DMS153 (cell line): ENCODE measurements at places on chromosomes 12 and 14.

DNA sequence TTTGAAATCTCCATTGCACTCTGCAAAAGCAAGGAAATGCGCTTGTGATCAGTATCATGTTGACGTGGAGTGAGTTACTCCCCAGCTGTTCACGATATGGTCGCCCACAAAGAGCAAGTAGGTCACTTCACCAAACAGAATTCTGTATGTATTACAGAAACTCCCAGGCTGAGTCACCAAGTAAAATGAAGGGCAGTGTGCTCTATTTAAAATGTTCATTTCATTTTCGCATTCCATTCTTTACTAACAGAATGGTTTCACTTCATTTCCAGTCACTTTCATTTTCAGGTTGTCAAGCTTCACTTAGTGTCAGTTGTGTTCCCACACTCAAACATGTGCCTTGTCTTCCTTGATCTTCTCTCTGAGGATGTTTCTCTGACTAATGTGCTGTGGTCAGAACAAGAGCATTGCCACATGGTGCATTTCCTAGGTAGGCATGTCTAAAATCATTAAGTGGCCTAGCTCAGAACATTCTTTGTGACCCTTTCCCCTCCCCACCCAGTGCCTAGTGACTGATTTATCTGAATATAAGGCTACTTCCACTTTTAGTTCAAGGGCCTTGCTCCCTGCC, 391.2 kb downstream of the RAD51B start:
- DNase-seq, result no peak

DNA sequence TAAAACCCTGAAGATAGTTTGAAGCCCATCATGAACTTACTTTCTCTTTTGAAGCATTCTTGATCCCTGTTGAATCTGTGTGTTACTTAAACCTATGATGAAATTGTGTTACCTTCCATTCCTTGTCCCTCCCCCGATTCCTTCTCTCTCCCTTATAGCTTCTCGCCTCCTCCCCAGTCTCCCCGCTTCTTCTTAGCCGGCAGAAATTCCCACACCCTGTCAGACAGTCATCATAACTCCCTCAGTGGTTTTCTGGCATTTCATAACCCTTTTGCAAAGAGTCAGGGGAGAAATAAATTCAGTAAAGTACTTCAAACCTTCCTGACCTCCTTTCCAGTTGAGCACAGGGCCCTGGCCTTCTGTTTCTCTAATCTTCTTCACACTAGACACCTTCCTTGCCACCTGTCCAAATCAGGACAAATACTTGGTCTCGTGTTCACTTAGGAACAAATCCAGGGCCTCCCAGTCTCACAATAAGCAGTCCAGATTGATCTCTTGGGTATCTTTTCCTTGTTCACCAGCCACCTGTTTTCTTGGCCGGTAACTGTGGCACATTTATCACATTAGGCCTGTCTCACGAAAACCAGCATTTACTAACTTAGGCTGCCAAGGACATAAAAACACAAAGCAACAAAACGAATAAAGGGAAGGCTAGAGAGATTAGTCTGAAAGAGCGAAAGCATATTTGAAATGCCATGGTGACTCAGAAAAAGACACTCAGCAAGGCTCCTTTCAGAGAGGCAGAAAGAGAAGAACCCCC, 355.9 kb downstream of the TMTC2 start:
- no peak for DNase-seq

GRCh38 chr12:1435456-1435855, 158.9 kb downstream of the FBXL14 start:
- no peak for DNase-seq

- no peak for DNase-seq
These were observed 171.8 kb downstream of the DUSP6 start for GRCh38 chr12:89180496-89180895.

DNA sequence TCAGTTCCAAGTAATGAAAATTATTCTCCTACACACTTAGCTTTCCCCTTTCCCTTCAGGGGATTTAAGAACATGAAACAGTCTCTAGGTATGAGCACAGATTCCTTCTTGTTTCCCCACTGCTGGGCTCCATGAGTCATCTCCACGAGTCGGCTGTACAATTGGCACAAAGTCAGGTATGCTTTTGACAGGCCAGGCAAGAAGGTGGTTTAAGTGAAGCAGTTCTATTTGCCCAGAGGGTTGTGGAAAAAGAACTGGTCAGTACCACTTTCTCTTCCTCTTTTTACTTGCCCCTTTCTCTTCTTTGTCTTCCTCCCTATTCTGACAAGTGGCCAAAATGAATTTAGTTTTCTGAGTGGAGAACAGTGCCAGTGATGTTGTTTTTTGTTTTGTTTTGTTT, 16.3 kb downstream of the DYNC1H1 start:
- no peak for DNase-seq

GRCh38 chr12:111905502-111905901, 63.5 kb downstream of the MAPKAPK5 start:
- no peak for DNase-seq

GRCh38 chr14:61451891-61452400, 130.6 kb downstream of the PRKCH start:
- no peak for DNase-seq

GRCh38 chr12:63940310-63941005, 96.0 kb downstream of the SRGAP1 start:
- DNase-seq, result peak; percentile 40

DNA sequence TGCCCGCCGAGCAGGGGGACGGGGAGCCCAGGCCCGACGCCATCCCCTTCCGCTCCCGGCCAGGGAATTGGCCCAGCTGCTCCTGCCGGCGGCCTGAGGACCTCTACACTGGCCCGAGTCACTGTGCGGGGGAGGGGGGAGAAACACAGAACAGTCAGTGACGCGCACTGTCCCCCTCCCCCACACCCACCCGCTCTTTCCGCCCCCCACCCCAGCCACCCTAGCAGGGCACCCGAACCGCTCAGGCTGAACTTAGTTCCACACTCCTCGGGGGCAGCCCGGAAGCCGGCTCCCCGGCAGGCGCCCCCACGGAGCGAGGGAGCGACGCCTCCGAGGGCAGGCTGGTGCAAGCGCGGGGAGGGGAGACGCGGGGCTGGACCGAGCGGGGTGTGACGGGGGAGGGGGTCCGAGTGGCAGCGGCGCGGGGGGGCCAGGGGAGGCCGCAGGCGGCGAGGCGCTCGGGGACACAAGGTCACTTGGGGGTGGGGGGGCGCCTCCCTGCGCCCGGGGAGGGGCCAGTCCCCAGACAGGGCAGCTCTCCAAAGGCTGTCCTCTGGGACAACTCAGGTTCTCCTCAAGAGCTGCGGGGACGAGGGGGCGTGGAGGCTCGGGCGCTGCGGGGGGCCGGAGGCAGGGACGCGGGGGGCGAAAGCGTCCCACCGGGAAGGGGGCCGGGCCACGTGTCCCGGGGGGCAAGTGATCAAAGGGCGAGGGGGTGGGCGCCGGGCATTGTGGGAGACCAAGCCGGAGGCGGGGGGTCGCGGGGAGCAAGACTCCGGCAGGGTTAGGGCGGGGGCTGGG, 648 bp downstream of the CHD4 start:
- DNase-seq, result no peak

- DNase-seq, result no peak
These were observed 679 bp downstream of the BDKRB2 start for GRCh38 chr14:96205059-96205977.

DNA sequence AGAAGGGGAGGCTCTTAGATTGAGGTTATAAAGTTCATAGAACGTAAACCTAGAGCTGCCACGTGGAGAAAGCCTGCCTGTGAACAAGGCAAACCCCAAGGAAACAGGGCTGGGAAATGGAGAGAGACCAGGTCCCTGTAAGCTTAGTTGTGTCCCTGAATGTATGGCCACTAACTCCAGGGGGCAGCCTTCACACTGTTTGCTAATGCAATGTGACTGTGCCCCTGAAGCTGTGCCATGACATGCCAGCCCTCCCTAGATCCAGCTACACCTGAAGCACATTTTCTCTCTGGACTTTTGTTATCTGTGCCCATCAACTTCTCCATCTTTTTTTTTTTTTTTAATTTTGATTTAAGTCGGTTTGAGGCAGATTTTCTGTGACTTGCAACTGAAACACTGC, 60.6 kb upstream of the TMCC3 start:
- peak; percentile 31 for DNase-seq

- no peak for DNase-seq
These were observed 18.6 kb upstream of the GARIN2 start for GRCh38 chr14:67170660-67171059.

DNA sequence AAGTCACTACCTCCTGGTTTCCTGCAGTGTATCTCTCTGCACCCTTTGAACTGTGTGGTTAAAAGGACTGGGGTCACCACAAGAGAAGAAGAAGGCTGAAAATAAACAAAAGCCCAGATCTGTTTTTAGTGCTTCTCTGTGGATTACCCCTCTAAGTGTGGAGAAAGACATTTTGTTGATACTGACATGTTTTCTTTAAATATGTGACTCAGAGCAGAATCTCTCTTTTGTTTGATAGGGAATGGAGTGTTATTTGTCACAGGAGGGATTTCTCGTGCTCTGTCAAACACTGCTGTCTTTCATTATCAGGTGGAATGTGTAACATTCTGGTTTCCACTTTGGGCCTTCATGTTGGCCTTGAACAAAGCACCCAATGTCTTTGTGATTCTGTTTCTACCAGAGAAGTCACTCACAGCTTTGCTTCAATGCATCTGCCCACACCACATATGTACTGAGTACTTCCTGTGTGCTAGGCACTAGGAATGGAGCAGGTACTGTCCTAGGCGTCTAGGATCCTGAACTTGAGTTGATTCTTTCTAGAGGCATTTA, 82.1 kb downstream of the PLXNC1 start:
- DNase-seq, result no peak

DNA sequence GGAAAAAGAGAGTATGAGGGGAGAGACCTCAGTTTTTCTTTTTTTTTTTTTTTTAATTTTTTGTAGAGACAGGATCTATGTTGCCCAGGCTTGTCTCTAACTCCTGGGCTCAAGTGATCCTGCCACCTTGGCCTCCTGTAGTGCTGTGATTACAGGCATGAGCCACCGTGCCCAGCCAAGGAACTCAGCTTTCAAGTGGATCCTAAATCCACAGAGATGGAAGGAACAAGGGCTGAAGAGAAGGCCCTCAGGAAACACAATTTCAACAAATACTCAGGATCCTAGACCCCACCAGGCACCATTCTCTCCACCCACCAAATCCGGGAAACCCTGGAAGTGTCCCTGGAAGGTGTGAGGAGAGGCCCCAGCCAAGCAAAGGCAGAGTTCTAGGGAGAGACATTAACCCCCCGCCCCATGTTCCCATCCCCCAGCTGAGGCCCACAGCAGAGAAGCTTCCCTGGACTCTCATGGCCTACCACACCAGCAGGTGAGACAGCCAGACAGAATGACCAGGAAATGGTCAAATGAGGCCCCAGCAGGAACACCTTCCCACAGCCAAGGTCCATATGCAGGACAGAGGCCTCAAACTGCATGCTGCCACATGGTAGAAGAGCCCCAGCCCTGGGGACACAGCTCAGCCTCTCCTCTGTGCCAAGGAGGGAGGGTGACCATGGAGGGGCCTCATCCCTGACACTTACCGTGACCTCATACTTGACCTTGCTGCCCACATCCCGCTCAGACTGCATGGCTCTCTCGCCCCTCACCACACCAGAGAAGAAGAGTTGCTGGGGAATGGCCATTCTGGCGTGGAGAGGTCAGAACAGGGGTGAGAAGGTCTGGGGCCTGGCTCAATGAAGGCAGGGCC, 14.1 kb downstream of the ITGA7 start:
- DNase-seq, result no peak

DNA sequence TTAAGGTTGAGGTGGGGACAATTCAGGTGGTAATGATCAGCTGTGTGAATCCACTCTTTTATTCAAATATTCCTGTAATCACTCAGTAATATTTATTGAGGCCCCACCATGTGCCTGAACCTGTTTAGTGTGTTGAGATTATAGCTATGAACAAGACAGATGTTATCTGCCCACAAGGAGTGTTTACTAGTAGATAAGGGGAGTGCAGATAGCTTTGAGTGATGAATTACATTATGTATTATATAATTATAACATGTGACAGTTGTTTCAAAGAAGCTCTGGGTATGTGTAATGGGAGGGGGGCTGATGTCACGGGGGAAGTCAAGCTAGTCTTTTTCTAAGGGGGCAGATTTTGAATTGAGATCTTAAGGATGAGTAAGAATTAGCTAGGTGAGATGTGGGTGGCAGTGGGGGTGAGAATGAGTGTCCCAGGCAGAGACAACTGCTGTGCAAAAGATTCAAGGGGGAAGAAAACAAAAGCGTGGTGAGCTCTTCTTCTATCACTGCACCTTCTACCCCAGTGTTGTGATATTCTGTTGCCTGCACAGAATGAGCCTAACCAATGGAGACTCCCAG, 21.3 kb upstream of the SRRM4 start:
- DNase-seq, result no peak

DNA sequence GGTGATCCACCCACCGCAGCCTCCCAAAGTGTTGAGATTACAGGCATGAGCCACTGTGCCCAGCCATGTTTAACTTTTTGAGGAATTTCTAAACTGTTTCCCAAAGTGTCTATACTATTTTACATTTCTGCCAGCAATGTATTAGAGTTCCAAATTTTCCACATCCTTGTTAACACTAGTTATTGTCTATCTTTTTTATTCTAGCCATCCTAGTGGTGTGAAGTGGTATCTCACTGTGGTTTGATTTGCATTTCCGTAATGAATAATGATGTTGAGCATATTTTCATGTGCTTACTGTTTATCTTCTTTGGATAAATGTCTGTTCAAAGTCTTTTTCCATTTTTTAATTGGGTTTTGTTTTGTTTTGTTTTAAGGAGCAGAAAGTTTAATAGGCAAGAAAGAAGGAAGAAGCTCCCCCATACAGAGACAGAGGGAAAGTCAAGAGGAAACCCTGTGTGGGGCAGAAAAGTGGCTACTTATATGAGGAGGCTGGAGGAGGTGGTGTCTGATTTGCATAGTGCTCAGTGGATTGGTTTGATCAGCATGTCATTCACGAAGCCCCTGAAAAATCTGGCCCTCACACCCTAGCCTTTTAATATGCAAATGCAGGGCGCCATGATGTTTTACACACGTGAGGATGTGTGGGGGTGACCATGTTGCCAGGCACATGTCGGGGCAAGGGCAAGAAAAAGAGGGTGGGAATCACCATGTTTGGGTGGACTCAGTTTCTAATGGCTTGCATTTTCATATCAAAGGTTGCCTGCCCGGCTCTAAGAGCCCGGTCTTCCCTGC, 14.9 kb downstream of the TXNRD1 start:
- DNase-seq, result no peak

DNA sequence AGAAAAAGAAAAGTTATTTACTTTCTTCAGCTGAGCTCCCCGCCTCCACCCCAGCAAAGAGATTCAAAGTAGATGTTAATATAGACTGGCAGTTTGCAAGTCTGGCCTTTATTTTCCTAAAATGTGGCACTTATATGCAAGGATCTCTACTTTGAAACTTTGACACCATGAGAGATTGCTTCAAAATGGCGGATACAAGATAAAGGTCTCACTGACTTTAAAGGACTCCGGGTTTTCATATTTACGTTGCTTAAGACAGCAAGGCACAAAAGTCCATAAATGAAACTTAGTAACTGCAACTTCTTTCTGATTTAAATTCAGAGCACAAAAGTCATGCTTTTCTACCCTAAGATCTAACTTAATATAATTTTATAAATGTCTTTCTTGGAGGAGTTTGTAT, 3.5 kb downstream of the OTX2 start:
- no peak for DNase-seq

- DNase-seq, result no peak
These were observed 84.5 kb downstream of the CCDC88C start for GRCh38 chr14:91332986-91333649.

- no peak for DNase-seq
These were observed 151.0 kb upstream of the GZMB start for GRCh38 chr14:24784981-24785380.
